AML-193 (cell line): ENCODE measurements at places on chromosomes 1 and 21.

DNA sequence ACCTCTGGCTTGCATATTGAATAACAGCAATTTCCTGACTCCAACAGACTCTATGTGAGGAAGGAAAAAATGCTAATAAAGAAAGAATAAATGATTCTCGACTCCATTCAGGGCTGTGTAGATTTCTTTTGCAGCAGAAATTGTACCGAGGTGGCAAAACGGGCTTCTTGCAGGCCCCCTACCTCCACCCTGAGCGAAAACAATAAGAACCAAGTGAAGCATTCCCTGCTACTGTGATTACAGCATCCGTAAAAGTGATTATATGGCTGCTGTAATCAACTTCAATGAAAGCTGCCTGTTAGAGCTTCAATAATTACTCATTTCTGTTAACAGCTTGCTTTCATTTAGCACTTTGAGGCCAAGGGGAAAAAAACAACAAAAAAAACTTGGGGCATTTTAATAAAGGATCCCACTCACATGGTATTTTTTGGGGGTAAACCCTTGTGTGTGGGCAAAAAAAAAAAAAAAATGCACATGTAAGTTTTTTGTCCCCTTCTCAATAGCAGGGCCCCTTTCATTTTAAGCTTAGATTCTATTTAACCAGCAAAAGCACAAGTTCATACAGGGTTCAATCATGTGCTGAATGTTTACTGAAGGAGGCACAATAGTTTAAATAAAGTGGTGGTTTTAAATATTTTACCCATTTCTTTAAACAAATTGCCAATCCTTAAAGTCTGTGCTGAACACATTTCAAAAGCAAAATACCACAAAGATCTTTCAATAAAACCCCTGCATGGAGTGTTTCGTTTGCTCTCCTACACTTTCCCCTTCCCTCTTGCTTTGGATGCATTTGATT, 271.6 kb downstream of the LMO4 start:
- no peak for DNase-seq

GRCh38 chr1:207619871-207620542, 24.9 kb upstream of the CR1L start:
- DNase-seq = peak; percentile 65

DNA sequence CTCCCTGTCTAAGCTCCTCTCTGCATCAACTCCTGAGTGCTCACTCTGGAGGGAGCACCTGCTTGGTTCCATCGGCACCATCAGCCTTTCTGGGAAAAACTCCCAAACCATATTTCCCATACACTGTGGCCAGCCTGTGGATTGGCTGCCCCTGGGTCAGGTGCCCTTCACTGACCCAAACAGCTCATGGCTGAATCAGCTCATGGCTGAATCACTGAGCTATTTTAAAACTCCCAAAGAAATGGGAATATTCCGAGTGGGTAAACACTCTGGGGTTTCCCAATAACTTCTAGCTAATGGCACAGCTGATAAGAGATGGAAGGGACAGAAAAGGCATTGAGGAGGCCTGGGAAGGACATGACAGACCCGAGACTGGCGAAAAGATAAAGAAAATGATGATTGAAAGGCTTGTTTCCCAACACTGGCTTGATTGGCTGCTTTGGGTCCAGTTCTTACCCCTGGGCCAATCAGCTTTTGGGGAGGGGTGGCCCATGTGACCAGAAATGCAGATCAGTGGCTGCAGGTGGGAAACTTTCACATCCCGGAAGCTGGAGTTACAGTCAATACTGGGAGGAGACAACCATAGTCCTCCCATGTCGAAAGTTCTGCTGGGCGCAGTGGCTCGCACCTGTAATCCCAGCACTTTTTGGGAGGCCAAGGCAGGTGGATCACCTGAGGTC, 37.3 kb upstream of the KAZN start:
- no peak for DNase-seq

DNA sequence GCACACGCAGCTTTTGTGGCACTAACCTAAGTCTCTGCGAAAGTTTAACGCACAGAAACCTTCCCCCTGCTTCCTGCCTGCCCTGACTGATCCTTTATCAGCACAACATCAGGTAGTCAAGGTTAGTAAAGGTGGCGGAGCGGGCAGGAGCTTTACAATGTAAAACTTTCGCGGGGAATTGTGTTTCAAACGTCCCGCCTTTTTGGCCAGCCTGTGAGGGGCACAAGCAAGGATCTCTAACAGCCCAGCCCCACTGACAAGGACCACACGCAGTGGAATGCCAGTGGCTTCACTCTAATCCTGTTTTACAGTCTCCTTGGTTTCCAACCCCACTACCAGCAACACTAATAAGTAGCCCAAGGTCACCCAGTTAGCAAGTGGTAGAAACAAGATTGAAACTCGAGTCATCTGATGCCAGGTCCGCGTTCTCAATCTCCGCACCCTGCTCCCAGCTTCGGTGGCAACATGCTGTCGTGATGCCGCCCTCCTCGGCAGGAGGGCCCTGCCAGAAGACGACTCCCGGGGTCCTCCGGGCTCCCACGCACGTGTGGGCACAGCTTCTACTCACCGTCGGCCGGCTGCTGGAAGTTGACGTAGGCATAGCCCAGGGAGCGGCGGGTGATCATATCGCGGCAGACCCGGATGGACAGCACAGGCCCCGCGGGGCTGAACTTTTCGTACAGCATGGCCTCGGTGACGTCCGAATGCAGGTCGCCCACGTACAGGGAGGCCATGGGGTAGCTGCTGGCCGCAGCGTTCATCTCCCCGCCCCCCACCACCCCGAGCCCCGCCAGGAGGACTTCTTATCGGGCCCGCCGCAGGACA, 1.2 kb downstream of the PABPC4 start:
- DNase-seq = no peak

DNA sequence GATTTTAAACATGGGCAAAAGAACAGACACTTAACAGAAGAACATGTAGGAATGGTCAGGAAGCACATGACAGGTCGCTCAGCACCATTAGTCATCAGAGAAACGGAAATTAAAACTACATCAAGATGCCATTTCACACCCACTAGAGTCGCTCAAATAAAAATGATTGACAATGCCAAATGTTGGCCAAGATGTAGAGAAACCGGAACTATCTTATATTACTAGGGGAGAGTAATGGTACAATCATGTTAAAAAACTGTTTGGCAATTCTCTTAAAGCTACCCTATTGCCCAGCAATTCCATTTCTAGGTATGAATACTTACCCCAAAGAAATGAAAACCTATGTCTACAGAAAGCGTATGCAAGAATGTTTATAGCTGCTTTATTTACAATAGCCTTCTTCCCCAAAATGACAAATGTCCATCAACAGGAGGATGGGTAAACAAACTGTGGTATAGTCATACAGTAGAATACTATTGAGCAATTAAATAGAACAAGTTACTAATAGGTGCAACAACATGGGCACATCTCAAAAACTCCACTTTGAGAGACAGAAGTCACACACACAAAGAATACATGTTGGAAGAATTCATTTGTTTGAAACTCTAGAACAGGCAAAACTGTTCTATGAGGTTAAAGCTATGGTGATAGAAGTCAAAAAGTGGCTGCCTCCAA, 92.8 kb downstream of the ETS2 start:
- DNase-seq = no peak

- DNase-seq = no peak
Measured at GRCh38 chr1:224736619-224737352, 120.7 kb downstream of the CNIH3 start.

DNA sequence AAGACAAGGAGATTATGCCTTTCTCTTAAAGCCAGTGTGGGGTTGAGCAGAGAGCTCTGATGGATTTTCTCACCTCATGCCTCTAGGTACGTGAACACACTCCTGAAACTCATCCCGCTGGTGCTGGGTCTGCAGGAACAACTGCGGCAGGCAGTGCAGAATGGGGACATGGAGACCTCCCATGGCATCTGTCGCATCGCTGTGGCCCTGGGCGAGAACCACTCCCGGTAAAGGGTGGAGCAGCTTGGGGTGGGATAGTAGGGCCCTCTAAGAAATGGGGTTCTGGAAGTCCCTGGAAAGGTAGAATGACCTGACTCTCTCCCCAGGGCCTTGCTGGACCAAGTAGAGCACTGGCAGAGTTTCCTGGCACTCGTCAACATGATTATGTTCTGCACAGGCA, 9.5 kb downstream of the IPO13 start:
- no peak for DNase-seq

- DNase-seq = no peak
Measured at GRCh38 chr21:43585514-43585913, 73.8 kb downstream of the HSF2BP start.

GRCh38 chr21:36072453-36073162, 2.8 kb downstream of the CBR1 start:
- DNase-seq = no peak

GRCh38 chr1:117058810-117059209, 1.3 kb upstream of the TTF2 start:
- no peak for DNase-seq

DNA sequence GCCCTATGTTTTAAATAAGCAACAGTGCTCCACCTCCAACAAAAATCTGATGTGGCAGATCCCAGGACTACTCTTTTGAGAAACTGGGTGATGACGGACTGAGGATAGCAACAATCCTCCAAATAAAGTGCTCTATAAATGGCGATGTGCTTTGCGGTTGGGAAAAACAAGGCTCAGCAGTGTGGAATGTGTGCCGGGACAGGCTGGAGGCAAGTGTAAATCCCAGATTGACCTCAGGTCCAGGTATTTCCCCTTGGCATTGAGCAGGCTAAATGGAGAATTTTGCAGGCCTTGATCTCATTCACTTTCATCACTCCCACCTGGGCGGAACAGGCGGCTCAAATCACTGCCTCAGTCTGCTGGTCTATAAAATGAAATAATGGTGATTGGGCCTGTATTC, 35.1 kb downstream of the LRRC42 start:
- no peak for DNase-seq

- no peak for DNase-seq
Measured at GRCh38 chr1:214312530-214313051, 31.6 kb downstream of the SMYD2 start.

DNA sequence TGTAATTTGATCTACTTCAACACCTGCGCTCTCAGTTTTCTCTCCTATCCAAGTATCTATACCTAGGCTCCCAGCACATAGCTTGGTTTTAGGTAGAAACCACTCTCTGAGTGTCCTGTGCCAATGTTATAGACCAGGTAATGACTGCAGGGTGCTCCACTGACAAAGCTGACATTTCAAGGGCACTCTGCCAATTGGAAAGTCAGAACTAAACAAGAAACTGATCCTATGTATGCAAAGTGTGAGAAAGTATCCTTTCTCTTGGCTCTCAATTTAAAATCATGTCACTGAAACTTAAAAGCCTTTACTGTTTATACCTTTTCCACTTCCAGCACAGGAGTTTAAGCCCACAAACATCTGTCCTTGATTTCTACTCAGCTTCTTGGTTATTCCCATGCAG, 45.0 kb upstream of the AIM2 start:
- no peak for DNase-seq

GRCh38 chr1:44808938-44809917, 905 bp downstream of the BTBD19 start:
- peak; percentile 91 for DNase-seq
